ENCODE measurements at places on chromosomes 12 and 14.

- no peak for DNase-seq
Measured at GRCh38 chr12:26744697-26745440, 88.1 kb downstream of the ITPR2 start.

- DNase-seq = no peak
Measured at GRCh38 chr12:10409392-10409791, at the start of gene KLRC4. Gene KLRC4, minus strand, starts transcription at chr12:10409757. Its CDS starts 182 bp downstream, at chr12:10409575.

DNA sequence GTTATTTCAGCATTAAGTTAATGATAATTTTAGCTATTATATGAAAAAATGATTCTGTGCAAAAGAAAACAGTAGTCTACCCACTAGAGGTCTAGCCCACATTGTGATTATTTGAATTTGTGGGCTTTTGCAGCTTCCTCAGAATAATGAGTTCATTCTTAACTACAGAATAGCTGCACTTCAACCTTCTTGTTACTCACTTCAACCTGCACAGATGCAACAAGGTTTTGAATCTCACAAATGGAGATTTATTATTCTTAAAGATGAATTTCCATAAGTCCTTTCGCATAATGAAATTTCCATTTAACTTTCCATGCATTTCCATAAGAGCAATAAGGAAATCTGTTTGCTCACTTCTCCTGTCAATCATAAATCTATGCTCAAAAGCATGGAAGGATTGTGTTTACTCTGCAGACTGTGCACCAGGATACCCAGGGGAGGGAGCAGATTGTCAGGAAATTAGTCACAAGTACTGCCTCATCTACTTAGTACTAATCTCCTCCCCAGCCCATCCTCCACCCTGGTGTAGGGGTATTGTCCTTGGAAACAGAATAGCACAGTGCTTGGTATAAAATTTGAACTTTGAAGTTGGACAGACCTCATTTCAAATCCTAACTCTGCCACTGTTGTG lies 24.1 kb downstream of the PTGER2 start:
- DNase-seq = peak; percentile 48

DNA sequence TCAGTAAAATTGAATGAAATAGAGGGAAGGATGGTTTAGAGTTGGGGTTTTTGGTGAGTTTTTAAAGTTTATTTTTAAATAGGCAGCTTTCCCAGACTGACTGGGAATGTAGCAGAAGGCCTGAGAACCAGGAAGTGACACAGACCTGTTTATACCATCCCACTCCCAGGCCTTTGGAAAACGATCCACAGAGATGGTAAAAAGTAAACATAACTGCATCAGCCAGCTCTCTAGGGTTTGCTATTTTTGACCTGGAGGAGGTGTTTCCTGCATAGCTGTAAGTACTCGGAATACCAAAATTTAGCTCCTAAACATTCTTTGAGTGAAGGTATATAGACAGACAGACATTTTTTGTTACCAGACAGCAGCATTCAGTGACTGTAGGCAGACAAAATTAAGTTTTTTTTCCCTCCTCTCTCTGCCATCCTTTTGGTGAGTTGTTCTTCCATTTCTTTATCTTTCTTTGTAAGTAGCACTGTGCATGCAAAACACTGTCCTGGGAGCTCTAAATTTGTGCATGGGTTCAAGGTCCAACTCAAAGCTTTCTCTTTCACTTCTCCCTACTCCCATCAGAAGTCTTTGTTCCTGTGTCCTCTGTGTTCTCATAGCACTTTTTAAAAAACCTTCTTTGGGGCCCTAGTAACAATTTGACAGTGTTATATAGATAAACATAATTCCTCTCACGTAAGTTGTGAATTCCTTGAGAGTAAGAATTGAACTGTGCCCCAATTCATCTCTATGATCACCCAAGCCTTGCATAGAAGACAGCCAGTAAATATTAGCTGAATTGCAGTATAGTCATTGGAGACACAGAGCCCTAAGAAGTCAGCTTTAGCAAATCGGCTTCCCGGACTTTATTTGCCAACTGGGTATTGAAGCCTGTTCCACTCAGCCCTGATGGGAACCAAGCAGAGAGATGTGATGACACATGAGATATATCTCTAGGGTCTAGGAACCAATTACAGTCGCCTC lies 37.4 kb downstream of the SUSD6 start:
- no peak for DNase-seq

DNA sequence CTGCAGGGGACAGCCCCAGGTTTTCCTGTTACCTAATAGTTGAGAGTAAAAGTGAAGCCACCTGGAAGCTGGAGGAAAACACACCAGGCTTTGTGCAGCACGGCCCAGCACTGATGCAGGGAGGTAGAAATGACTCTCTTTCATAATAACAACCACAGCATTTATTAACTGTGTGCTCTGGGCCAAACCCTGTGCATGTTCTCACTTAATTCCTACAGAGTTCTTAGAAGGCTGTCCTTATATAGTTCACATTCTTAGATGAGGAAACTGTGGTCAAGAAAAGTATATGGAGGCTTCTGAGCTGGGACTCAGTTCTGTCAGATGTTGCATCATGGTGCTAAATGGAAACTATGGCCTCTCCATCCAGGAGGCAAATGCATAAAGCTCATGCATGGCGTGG lies 100.0 kb downstream of the PAPOLA start:
- no peak for DNase-seq

DNA sequence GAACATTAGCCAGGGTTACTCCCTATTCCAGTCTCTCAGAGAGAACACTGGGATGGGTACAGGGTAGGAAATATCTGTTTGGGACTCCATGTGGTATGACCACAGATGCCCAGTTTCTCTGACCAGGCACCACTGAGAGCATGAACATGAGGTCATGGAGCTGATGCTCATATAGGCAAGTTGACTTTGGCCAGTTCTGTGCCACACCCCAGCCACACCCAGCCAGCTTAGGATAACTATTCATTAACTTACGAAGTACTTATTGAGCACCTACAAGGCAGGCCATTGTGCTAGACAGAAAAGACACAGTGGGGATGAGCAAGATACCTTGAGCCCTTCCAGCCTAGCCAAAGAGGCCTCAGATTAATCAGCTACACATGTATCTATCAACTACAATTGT lies 262.5 kb downstream of the DPF3 start:
- DNase-seq = no peak

DNA sequence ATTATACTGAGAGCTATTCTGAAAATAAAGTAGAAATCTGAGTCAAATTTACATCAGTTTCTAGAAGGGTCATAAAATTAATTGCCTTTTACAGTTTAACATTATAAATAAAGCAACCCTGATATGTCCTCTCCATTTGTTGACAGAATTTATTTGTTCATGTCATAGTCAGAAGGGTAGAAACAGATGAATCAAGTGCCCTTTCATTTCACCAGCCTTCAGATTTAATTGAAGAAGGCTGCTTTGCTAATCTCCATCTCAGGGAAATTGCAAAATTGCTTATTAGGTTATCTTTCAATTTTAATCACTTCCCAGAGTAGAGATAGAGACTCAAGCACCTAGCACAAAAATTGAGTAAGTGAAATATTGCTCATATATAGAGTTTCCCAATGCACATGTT lies 76.8 kb downstream of the ATXN7L3B start:
- no peak for DNase-seq

DNA sequence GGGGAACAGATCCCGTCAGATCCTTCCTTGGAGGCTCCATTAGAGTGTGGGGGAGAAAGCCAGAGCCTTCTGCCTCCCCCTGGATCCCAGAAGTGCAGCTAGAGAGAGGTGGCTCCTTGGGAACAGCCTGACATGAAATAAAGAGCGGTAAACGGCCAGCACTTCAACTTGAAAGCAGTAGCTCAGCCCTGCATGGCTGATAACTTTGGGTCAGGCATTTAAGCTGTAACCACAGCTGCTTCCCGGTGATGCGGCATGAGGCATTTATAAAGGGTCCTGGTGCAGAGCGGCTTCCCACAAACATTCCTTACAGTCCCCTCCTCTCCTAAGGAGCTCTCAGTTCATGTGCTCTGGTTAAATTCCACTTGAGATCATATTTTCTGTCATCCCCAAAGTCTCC lies 960.3 kb downstream of the VRK1 start:
- DNase-seq = no peak

GRCh38 chr12:10614056-10614370 lies 604 bp upstream of the MAGOHB start:
- DNase-seq = no peak

GRCh38 chr12:92504594-92504981 lies 198.2 kb upstream of the PLEKHG7 start:
- no peak for DNase-seq

GRCh38 chr14:64092940-64093339 lies 201.2 kb downstream of the ESR2 start:
- DNase-seq = no peak

- DNase-seq = no peak
Measured at GRCh38 chr12:54007538-54008259, 1.1 kb upstream of the HOXC8 start.

- DNase-seq = no peak
Measured at GRCh38 chr12:109356577-109356976, 8.9 kb downstream of the MYO1H start.

DNA sequence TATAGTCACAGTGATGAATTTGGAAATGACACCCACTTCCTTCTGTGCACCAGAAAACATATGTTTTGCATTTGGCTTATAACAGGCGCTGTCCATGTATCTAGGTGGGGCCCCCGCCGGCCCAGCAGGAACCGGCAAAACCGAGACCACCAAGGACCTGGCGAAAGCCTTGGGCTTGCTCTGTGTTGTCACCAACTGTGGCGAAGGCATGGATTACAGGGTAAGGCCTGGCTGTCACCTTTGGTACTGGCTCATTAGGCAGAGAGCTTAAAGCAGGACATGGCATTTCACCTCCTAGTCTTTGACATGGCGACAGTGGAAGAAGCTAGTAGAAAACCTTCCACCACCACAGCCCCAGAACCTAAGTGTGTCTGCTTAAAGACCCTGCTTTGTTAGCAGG lies 85.8 kb downstream of the DNAH10 start:
- no peak for DNase-seq

GRCh38 chr14:100076606-100077005 lies 11.4 kb downstream of the EVL start:
- DNase-seq = no peak

DNA sequence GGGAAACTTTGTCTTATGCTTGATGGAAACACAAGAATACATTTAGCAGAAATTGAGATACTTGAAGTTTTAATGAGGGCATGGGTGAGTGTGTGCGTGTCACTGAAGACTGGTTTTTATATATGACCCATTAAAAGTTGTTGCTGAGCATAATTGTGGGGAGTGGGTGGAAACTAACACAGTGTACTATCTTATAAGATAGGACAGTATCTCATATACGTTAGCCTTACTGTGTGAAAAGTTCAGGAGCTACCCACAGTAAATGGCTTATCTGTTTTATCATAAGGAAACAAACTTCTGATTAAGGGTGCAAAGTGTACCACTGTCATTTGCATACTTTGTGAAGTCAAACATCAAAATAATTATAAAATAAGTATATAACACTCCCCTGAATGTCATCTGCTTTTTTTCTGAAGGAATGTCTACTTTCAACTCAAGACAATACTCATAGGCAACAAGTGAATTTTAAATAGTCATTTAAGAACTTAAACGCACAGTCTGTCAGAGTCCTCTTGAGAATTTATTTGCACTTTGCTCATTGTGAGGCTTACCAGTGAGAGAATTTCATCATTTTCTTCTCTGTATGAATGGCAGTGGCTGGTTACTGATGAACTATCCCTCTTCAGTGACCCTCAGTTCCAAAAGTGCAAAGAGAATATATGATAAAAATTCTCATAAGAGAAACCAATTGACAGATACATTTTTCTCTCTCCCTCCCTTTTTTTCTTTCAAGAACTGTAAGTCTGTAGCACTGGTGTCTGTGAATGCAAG lies 4.2 kb downstream of the PDE3A start:
- DNase-seq = no peak

- no peak for DNase-seq
Measured at GRCh38 chr14:104443391-104444158, 136.0 kb upstream of the C14orf180 start.

GRCh38 chr12:89320735-89321134 lies 31.6 kb downstream of the DUSP6 start:
- DNase-seq = no peak

- no peak for DNase-seq
Measured at GRCh38 chr14:70792939-70793338, 16.4 kb downstream of the MAP3K9 start.

- no peak for DNase-seq
Measured at GRCh38 chr14:86707071-86707470, 1177.1 kb downstream of the FLRT2 start.

DNA sequence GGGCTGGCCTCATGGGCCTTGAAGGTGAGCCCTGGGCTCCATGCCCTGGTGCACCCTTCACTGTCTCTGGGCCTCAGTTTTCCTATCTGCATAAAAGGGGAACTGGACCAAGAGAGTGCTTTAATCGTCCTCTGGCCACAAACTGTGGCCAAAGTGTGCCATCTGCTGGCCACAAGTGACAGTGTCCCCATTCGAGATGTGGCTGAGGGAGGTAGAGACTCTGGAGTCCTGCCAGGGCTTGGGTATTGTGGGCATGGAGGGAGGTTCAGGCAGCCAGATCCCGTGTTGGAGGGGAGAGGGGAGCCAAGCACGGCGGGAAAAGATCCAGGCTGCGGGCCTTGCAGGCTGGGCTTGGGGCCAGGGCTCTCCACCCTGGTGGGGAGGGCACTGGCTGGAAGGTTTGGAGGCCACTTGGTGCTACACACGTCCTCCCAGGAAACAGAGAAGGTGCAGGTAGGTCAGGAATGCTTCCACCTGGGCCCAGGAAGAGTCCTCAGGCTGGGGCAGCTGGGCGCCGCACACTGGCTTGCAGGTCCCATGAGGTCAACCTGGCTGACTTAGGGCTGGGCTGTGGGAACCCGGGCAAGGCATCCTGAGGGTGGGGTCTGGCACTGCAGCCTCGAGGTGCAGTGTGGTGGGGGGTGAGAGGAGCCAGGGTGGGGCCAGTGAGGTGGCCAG lies 7.3 kb upstream of the KIF26A start:
- DNase-seq = no peak
